ENCODE measurements at places on chromosomes 4 and X. TPM values are rescaled to one million over a fixed set of nuclear protein-coding genes. Genes with fewer than 3 reads are reported as not detected.

The CFI gene
- total RNA-seq = 64.5 TPM

The HNRNPH2 gene
- 52.9 TPM for total RNA-seq

The SATL1 gene
- not detected for total RNA-seq

The HMX1 gene
- total RNA-seq = not detected

The GPR173 gene
- total RNA-seq = 4.0 TPM

The GPRASP1 gene
- total RNA-seq = 19.9 TPM

The RPS6KA3 gene
- 43.9 TPM for total RNA-seq

The NEUROG2 gene
- total RNA-seq = not detected

- no peaks in the 10 kb centered on the region for H3K36me3 ChIP-seq
- H3K4me3 ChIP-seq = peak within 1 kb of the TSS; percentile 22
- H3K27me3 ChIP-seq = no peaks in the 10 kb centered on the region
- H3K27ac ChIP-seq = no peak within 1 kb of the TSS
- peak; percentile 53 for DNase-seq
Observed at GRCh38 chr4:73869130-73870055, at the start of gene CXCL1. Gene CXCL1, plus strand, starts transcription at chr4:73869393. Its CDS starts 78 bp downstream, at chr4:73869471.

- H3K4me3 ChIP-seq = no peak overlapping the region
- no peaks in the 10 kb centered on the region for H3K36me3 ChIP-seq
- DNase-seq = no peak
- H3K27me3 ChIP-seq = no peaks in the 10 kb centered on the region
- H3K27ac ChIP-seq = no peak overlapping the region
Observed at GRCh38 chr4:174550541-174550940, 28.3 kb upstream of the HPGD start.

DNA sequence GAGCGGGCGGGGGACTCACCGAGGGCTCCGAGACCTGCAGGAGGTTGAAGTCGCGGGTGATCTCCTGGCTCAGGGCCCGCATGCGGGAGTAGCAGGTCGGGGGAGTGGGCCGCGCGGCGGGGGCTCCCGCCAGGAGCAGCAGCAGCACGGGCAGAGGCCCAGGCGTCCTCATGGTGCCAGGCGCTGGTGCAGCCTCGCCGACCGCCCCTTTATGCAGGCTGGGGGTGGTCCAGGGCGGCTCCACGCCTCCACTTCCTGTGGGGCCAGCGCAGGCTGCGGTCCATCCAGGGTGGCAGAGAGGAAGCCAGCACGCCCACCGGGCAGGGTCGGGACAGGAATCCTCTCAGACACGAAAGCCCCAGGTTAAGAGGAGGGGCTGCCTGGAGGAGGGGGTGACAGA, at the start of gene CYTL1:
Gene CYTL1, minus strand, starts transcription at position 185 of the 400 bp plus-strand sequence. Its CDS starts 13 bp downstream, at position 172.
- H3K27ac ChIP-seq = no peak within 1 kb of the TSS
- no peaks in the 10 kb centered on the region for H3K4me1 ChIP-seq
- H3K27me3 ChIP-seq = no peaks in the 10 kb centered on the region
- no peaks in the 10 kb centered on the region for H3K36me3 ChIP-seq
- H3K4me3 ChIP-seq = no peak within 1 kb of the TSS
- no peak for DNase-seq

GRCh38 chr4:14857981-14858380, 144.3 kb upstream of the CPEB2 start:
- H3K36me3 ChIP-seq = no peaks in the 10 kb centered on the region
- DNase-seq = no peak
- H3K4me1 ChIP-seq = peaks cover 3% of the 10 kb centered on the region
- H3K4me3 ChIP-seq = no peak overlapping the region
- no peak overlapping the region for H3K27ac ChIP-seq

DNA sequence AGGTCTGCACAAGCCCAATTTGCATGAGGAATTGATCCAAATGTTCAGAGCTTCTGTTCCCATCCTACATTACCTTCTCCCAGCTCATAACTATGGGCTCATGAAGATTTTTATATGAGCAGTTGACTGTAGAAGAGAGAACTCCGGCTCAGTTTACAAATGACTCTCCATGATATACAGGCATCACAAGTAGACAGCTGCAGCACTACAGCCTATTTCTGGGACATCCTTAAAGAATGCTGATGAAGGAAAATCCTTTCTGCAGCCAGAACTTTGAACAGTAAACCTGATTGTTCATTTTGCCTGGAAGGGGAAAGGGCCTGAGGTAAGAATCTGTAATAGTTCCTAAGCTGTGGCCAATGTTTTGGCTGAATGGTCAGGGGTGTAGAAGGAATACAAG, 174.1 kb upstream of the CXCL13 start:
- no peaks in the 10 kb centered on the region for H3K27me3 ChIP-seq
- no peaks in the 10 kb centered on the region for H3K36me3 ChIP-seq
- H3K27ac ChIP-seq = no peak overlapping the region

DNA sequence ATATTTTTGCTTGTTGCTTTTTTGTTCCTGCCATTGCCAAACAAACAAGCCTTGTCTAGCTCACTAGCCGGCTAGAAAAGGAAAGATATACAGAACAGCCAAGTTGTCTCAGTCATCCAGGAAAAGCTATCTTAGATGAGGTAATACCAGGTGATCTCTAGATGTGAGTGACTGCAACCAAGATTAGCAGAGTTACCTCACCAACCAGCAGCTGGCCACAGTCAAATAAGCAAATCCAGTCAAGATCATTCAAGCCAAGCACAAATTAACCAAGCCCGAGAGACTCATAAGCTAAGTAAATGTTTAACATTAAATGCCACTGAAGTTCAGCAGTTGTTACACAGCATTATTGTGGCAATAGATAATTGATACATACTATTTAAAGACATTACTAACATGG, 108.6 kb downstream of the CENPC start:
- no peak overlapping the region for H3K27ac ChIP-seq
- H3K36me3 ChIP-seq = peaks cover 3% of the 10 kb centered on the region
- peaks cover 2% of the 10 kb centered on the region for H3K4me1 ChIP-seq
- no peak for DNase-seq

- H3K27ac ChIP-seq = peak overlapping the region; percentile 57
- H3K27me3 ChIP-seq = no peaks in the 10 kb centered on the region
- DNase-seq = no peak
- H3K4me3 ChIP-seq = peak overlapping the region; percentile 36
- peaks cover 1% of the 10 kb centered on the region for H3K36me3 ChIP-seq
- peaks cover 2% of the 10 kb centered on the region for H3K4me1 ChIP-seq
Observed at GRCh38 chr4:53905941-53906377, 158.4 kb downstream of the CHIC2 start.

- no peaks in the 10 kb centered on the region for H3K36me3 ChIP-seq
- no peak overlapping the region for H3K27ac ChIP-seq
- no peak overlapping the region for H3K4me3 ChIP-seq
- H3K27me3 ChIP-seq = no peaks in the 10 kb centered on the region
- H3K4me1 ChIP-seq = no peaks in the 10 kb centered on the region
- no peak for DNase-seq
Observed at GRCh38 chr4:20299515-20299914, 47.8 kb downstream of the SLIT2 start.

GRCh38 chrX:25151749-25152148, 136.0 kb upstream of the ARX start:
- no peaks in the 10 kb centered on the region for H3K36me3 ChIP-seq
- DNase-seq = no peak
- no peak overlapping the region for H3K27ac ChIP-seq
- no peak overlapping the region for H3K4me3 ChIP-seq

- H3K27ac ChIP-seq = no peak overlapping the region
- no peak for DNase-seq
- no peaks in the 10 kb centered on the region for H3K4me1 ChIP-seq
- no peaks in the 10 kb centered on the region for H3K36me3 ChIP-seq
Observed at GRCh38 chr4:164716901-164717300, 37.0 kb upstream of the SMIM31 start.

GRCh38 chr4:13240066-13240465, 244.1 kb downstream of the RAB28 start:
- no peaks in the 10 kb centered on the region for H3K36me3 ChIP-seq
- H3K27me3 ChIP-seq = no peaks in the 10 kb centered on the region
- no peak for DNase-seq
- no peak overlapping the region for H3K27ac ChIP-seq

GRCh38 chr4:947491-947971, 15.3 kb downstream of the TMEM175 start:
- no peak for DNase-seq
- H3K4me3 ChIP-seq = no peak overlapping the region
- H3K36me3 ChIP-seq = no peaks in the 10 kb centered on the region
- H3K27ac ChIP-seq = no peak overlapping the region

GRCh38 chrX:106401965-106402559, 209.7 kb upstream of the RADX start:
- H3K4me3 ChIP-seq = no peak overlapping the region
- no peak for DNase-seq
- no peaks in the 10 kb centered on the region for H3K36me3 ChIP-seq
- H3K27me3 ChIP-seq = no peaks in the 10 kb centered on the region

DNA sequence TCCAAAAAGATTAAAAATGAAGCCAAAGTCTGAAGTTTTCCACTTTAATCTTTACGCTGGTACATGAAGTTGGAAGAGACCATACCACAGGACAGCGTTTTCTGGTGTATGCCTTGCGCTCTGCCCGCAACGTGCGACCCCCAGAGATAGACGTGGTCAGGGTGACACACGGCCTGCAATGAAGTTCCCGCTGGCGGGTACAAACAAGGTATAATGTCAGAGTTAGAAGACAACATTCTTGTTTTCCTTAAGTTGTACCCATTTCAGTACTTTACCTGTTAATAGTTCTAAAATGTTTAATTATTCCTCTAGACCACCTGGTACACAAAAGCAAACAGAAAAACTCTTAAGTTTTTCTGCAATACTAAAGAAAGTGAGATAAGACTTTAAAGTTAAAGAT, 4.8 kb downstream of the HNRNPDL start:
- no peak overlapping the region for H3K27ac ChIP-seq
- H3K27me3 ChIP-seq = no peaks in the 10 kb centered on the region
- no peak overlapping the region for H3K4me3 ChIP-seq
- H3K4me1 ChIP-seq = peaks cover 6% of the 10 kb centered on the region

DNA sequence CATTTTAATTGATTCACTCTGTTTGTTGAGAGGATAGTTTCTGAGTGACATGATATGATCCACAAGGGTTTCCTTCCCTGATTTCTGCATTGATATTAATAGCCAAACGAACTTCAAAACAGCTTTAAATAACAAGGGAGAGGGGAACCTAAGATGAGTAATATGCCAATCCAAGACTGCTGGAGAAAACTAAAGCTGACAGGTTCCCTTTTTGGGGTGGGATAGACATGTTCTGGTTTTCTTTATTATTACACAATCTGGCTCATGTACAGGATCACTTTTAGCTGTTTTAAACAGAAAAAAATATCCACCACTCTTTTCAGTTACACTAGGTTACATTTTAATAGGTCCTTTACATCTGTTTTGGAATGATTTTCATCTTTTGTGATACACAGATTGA, 182.2 kb downstream of the AR start:
- no peaks in the 10 kb centered on the region for H3K27me3 ChIP-seq
- H3K36me3 ChIP-seq = no peaks in the 10 kb centered on the region
- H3K4me1 ChIP-seq = no peaks in the 10 kb centered on the region
- no peak overlapping the region for H3K4me3 ChIP-seq
- H3K27ac ChIP-seq = no peak overlapping the region
- no peak for DNase-seq

GRCh38 chr4:182862921-182863320, 54.3 kb downstream of the DCTD start:
- no peak for DNase-seq
- H3K4me3 ChIP-seq = no peak overlapping the region
- no peak overlapping the region for H3K27ac ChIP-seq

Measured in aorta (tissue), 5 donors.